ENCODE measurements at places on chromosomes 7 and 10.
A peak's percentile ranks its signal among the peaks of the same experiment; 100 is the strongest.

DNA sequence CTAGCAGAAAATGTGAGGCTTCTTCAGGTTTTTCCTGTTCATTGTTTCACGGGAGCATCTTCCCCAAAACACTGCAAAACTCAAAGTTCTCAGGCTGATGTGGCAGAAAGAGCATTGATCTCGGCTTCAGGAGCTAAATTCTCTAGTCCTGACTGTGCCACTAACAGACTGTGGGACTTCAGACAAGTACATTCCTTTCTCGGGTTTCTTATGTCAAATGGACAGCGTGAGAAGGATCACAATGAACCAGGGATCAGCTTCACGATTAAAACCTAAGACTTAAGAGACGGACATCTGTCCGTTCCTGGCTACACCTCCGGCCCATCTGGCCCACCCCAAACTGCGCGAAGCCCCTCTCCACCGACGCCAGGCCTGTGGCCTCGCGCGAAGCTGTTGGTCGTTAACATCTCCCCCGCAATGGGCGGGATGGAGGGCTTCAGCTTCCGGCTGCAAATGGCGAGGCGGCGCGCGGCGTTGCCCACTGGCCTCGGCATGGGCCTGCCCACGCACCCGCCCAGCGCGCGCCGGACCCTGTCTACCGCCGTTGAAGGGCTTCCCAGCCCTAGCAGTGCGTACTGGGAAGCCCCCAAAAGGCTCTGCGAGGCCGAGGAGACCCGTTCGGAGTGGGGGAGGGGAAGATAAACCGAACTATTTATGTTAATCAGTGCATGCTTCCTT, 549 bp upstream of the DDX50 start:
- no peak for DNase-seq

DNA sequence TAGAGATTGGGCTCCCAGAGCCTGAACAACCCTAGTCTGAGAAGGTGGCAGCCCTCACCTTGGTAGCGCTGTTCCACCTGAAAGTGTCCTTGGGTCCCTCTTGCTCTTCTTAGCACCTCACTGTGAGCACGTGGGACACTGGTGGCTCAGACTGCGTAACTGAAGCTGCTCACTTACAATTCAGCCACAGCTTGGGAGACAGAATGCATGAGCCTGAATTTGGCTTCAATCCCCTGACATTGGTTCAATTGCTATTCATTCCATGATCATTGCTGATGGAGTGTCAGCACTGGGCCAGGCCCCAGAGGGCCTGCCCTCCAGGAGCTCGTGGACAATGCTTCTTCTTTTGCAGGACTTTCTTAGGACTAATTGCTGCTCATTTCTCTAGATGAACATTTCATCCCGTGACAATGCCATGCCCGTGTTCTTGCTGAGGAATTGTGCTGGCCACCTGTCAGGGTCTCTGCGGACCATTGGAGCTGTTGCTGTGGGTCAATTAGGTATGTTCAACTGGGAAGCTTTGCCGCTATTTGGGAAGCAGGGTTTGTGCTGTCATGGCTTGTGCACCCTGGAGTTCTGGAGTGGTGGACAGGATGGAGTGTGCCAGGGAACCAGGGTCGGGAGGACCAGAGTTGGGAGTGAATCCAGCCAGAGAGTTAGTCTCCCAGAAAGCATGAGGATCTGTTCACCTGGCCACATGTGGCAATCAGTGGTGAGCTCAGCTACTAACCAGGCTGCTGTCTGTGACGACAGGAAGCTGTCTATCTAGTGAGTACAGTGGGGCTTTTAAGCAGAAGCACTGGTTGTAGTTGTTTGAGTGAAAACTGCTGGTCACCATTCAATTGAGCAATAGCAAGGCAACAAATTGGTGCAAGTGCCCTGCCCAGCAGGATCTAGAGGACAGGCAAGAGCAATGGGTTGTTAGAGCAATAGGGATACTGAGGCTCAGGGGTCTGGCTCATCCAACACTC, 105.1 kb downstream of the WDFY4 start:
- DNase-seq = no peak

- DNase-seq = no peak
These were observed 12.6 kb upstream of the PRDX3 start for GRCh38 chr10:119190954-119191785.

DNA sequence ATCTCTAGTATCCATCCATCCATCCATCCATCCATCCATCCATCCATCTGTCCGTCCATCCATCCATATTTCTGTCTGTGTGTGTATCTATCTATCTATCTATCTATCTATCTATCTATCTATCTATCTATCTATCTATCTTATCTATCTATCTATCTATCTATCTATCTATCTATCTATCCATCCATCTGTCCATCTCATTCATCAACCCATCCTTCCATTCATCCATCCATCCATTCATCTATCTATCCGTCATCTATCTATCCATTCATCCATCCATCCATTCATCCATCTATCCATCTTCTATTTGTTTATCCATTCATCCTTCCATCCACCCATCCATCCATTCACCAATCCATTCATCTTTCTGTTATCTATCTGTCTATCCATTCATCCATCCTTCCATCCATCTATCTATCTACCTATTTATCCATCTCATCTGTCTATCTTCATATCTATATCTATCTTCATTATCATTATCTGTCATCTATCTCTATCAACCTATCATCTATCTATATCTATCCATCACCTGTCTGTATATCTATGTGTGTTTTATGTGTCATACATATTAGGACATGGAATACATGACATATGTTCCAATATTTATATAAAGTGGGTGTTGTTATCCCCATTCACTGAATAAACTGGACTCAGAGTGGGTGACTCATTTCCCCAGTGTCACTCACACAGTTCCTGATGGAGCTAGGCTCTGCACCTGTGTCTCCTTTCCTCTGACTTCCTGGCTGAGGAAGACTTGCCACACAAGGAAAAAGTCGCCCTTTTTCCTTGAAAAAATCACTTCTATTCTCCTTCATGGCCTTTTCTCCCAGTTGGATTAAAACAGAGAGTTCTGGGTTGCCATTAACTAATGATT, 200.1 kb downstream of the CCDC3 start:
- DNase-seq = no peak

- no peak for DNase-seq
These were observed 6.8 kb downstream of the SLC25A13 start for GRCh38 chr7:96315125-96315512.

- no peak for DNase-seq
These were observed 96.3 kb downstream of the CDK14 start for GRCh38 chr7:90692396-90692795.

DNA sequence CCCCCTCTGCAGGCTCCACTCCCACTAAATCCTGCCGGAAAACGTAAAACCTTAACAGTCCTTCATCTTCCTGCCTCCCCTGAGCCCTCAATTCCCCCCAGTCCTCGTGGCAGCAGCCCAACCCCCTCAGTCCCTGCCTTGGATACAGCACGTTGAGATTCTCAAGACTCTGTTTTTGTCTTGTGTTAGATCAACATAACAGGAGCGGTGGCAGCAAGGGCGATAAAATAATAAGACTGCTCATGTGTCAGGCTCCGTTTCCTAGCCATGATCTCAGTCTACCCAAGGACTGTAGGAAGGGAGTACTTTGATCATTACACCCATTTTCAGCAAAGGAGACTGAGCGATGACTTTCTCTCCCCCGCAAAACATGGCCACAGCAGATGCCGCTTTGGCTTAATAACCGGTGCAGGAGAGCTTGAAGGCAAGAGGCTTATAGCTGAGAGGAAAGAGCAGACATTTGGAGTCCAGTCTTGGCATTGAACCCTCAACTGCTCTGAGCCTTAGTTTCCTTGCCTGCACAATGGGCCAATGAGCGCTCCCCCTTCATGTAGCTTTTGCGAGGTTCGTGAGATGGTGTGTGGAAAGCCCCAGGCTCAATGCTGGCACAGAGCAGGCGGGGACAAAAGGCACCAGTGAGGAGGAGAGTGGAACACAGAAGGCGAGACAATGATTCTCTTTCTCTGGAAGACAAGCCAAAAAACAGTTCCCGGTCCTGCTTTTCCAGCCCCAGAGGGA, 42.1 kb upstream of the PCBD1 start:
- no peak for DNase-seq

- DNase-seq = no peak
These were observed 473.7 kb downstream of the SUGCT start for GRCh38 chr7:40608321-40609075.

DNA sequence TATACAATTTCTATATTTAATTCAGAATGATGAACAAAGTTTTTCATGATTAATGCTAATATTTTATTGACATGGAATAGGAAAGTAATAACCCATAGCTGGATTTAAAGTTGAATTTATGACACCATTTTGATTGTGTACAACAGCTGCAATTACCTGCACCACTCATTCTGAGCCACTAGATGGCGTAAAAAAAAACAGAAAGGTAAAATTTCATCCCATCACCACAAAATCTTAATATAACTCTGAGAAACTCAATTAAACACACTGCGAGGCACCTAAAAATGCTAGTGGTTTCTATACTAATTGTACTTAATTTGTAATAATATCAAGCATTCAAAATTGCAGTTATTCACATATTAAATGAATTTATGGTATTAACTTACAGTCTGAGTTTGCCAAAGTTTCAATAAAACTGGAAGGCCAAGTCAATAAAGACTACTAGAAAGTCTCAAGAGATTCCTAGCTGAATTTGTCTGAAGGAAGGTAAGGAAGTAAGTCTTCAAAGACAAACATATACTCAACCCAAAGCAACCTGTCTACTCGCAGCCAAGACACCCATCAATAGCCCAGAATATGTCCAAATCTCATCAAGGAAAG, 182.5 kb downstream of the SKAP2 start:
- peak; percentile 66 for DNase-seq

DNA sequence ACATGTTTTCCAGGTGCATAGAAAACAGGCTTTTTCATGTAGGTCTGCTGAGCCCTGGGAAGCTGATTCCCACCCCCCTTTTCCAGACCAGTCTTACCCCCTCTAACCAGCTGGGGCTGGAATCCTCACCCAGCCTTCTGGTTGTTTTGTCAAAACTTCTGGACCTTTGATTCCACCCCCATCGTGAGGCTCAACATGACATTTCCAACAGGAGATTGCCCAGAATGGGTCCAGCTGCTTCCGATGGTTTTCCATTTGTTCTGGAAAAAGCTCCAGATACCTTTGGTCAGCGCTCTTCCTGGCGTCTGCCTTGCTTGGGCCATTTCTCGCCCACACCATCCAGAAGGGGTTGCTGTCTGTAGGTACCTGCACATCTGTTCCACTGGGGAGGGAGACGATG, 41.5 kb downstream of the MINDY4 start:
- DNase-seq = no peak

DNA sequence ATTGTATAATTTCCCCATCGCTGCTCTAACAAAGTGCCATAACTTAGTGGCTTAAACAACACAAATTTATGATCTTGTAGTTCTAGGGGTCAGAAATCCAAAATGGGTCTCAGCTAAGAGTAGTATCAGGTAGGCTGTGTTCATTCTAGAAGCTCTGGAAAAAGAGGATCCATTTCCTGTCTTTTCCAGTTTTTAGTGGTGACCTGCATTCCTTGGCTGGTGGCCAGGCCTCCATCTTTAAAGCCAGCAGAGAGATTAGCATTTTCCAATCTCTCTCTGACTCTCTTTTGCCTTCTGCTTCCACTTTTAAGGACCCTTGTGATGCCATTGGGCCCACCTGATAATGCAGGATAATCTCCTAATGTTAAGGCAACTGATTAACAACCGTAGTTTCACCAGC, 41.0 kb upstream of the C10orf120 start:
- DNase-seq = no peak

- no peak for DNase-seq
These were observed 144.4 kb downstream of the PCDH15 start for GRCh38 chr10:54656643-54657042.

GRCh38 chr10:17214971-17215781, 12.9 kb upstream of the VIM start:
- DNase-seq = no peak

DNA sequence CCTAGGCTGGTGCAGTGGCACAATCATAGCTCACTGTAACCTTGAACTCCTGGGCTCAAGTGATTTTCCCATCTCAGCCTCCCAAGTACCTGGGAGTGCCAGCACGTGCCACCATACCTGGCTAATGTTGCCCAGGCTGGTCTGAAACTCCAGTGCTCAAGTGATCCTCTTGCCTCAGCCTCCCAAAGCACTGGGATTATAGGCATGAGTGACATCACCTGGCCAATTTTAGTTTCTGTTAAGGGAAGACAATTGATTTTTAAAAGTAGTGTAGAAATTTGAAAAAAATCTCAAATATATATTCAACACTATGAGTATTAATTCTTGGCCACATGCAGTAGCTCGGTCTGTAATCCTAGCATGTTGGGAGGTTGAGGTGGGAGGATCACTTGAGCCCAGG, 121.9 kb upstream of the RHEB start:
- DNase-seq = no peak

DNA sequence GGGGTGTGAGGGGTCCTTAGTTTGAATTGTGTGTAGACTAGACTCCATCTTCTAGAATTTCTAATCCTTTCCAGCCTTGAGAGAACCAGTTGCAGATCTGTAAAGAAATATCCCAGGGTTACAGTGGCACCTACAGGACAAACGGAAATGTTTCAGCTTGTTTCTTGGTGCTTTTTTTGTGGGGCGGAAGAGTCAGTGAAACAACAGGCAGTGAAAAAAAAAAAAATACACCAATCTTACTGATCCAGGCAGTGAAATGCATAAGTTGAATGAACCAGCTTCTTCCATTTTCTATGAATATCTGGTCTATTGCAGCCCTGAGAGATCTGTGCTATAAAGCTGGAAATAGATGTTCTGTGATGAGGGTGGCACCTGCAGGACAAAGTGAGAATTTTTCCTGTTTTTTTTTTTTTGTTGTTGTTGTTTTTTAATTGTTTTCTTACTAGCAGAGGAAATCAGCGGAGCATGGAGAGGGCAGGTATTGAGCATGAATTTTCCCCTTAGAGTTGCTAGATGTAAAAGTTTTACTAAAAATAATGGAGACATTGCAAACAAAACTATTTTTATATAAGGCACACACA, 81.9 kb upstream of the DYNC1I1 start:
- DNase-seq = peak; percentile 60

DNA sequence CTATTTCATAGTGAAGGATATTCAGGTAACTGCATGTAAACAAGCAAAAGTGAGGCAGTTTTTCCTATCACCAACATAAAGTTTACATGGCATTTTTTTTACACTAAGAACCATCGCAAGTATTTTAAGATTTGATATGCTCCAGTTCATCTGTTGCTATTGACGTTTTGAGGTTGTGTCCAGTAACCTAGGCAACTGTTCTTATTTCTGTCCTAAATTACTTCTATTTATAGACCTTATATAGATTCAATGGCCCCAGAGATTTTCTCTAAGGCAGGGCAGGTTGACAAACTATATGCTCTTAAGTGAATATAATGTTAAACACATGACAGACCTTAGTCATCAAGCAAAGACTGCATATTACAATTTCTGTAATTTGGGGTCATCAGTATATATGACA, 830.2 kb upstream of the LRRTM3 start:
- no peak for DNase-seq

- no peak for DNase-seq
These were observed 108.0 kb downstream of the MAD1L1 start for GRCh38 chr7:2124604-2125345.

- DNase-seq = no peak
These were observed 12.1 kb upstream of the LRRC18 start for GRCh38 chr10:48951707-48952106.

- DNase-seq = no peak
These were observed 17.3 kb downstream of the NRAP start for GRCh38 chr10:113646336-113647201.

GRCh38 chr10:110208614-110209453, 1.4 kb downstream of the MXI1 start:
- peak; percentile 49 for DNase-seq

GRCh38 chr10:68517188-68517587, 10.1 kb downstream of the SLC25A16 start:
- no peak for DNase-seq
